ENCODE measurements at places on chromosomes 5 and 9.
A peak's percentile ranks its signal among the peaks of the same experiment; 100 is the strongest.

GRCh38 chr5:150176745-150177477, 10.3 kb downstream of the CDX1 start:
- no peak for DNase-seq

DNA sequence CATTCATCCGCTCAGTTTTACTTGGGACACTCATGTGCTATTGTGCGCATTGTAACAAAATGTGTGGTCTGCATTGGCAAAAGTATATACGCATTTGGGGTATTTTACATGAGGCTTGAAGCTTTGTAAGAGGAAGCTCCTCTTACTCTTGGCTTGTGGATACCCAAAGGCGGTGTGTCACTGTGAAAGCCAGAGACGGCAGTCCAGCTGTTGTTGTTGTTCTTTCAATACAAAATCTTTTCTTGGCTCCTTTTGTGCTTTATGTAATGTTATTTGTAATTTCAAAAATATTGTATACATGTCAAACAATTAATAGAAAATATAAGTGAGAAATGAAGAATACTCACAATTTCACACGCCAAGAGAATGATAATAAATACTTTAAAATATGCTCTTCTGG, 128.3 kb upstream of the MOCS2 start:
- no peak for DNase-seq

DNA sequence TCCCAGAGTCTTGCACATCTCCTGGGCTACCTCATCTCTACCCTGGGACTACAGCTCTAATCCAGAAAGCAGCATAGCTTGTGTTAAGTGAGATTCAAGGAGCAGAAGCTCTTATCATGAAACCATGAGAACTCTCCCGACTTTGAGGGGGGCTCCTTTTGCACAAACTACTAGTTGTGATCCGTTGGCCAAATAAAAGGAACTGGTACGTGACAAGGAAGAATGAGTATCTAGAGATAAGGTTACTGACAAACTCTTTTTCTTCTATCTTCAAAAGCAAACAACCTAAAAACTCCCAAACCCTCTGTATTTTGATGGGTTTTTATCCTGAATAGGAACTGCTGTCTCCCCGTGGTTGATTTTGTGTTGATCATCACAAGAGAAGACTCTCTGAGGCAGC, 168.5 kb downstream of the SLC24A2 start:
- DNase-seq = no peak

DNA sequence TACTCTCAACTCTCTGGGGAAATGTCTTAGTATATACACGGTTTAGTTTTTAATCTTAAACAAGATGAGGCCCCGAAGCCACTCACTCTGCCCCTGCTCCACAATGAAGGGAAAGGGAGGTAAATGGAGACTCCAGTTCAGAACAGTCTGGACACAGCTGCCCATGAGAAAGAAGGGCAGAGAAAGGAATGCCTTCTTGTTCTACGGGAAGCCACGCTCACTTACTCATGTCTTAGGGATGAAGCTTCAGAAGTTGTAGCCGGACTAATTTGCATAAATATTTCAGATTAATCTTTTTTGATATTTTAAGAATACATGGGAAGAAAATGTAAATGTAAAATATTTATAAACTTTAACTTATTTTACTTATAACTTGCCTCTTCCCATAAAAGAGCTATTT, 94.0 kb downstream of the COL23A1 start:
- no peak for DNase-seq

GRCh38 chr9:4145482-4145881, 154.4 kb downstream of the GLIS3 start:
- DNase-seq = no peak

DNA sequence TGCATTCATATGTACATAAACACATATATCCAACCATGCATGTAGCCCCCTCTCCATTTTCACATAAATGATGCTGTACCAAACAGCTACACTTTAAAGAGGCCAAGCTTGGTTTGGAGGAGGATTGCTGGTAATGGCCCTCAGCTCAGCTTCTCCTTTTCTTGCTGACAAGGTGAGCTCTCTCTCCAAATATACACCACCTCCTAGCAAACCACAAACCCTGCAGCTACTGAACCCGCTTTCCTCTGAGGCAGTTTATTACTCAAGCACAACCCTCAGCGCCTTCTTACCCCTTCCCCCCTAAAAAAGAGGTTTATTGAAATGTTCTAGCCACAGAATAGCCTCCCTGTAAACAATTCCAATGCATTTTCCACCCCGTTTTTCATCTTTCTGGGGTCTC, 54.0 kb downstream of the ALG2 start:
- DNase-seq = no peak

- DNase-seq = no peak
These were observed 26.2 kb upstream of the SNX18 start for GRCh38 chr5:54491326-54491725.

DNA sequence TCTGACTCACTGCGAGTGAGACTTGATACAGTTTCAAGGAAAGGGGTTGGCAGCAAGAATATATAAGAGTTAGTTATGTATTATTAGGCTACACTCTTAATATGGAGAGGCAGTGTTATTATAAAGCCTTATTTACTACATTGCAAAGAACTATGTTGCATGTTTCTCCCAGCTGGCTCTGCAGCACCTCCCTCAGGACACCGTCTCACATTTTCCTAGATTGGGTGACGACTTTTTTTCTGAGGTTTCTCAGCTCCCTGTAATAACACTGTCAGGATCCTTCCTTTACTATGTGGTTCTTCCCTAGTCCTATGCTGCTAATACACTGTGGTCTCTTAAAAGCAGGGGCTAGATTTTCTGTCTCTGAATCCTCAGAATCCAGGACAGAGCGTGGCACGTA, 153.7 kb downstream of the INSYN2B start:
- DNase-seq = no peak

DNA sequence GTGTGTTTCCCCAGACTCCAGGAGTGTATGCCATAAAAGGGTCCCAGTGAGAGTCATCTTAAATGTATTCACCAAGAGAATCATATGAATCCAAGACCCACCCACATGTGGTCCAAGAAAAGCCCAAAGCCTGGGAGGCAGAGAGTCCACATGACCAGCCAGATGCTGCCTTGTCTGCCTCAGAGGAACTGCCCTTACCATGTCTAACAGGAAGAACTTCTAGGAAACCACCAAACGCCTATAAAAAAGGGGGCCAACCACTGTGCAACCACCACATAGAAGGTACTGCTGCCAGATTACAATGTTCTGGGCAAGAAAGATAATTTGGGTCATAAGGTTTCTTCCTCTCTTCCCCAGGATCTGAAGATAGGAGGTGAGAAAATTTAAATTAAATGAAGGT, 129.8 kb upstream of the SLC24A2 start:
- no peak for DNase-seq

GRCh38 chr9:128275198-128276007, at the start of gene GOLGA2:
Gene GOLGA2 (minus strand): TSS chr9:128276007. CDS start chr9:128275976, 31 bp downstream.
- no peak for DNase-seq

GRCh38 chr5:74341221-74341620, 299.3 kb downstream of the ENC1 start:
- no peak for DNase-seq

GRCh38 chr5:1754531-1755220, 45.0 kb downstream of the MRPL36 start:
- peak; percentile 33 for DNase-seq

DNA sequence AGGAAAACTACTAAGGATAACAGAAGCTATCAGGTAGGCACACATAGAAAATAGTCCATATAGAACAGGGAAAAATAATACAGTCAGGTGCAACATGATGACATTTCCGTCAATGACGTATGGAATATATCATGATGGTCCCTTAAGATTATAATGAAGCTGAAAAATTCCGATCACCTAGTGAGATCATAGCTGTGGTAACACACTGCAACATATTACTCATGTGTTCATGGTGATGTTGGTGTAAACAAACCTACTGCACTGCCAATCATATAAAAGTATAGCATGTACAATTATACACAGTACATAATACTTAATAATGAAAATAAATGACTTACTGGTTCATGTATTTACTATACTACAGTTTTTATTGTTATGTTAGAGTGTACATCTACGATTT, 60.0 kb downstream of the MEGF9 start:
- DNase-seq = no peak

- no peak for DNase-seq
These were observed 803.3 kb upstream of the CTNND2 start for GRCh38 chr5:12707560-12707959.

- DNase-seq = no peak
These were observed 268.6 kb downstream of the ISL1 start for GRCh38 chr5:51651889-51652288.

- no peak for DNase-seq
These were observed 19.9 kb upstream of the SLC6A3 start for GRCh38 chr5:1465117-1465516.

GRCh38 chr9:32671333-32671732, 35.9 kb upstream of the TAF1L start:
- no peak for DNase-seq

- no peak for DNase-seq
These were observed 63.0 kb downstream of the TSSK1B start for GRCh38 chr5:113371721-113372196.

GRCh38 chr5:168931638-168932345, 352.6 kb upstream of the PANK3 start:
- no peak for DNase-seq

DNA sequence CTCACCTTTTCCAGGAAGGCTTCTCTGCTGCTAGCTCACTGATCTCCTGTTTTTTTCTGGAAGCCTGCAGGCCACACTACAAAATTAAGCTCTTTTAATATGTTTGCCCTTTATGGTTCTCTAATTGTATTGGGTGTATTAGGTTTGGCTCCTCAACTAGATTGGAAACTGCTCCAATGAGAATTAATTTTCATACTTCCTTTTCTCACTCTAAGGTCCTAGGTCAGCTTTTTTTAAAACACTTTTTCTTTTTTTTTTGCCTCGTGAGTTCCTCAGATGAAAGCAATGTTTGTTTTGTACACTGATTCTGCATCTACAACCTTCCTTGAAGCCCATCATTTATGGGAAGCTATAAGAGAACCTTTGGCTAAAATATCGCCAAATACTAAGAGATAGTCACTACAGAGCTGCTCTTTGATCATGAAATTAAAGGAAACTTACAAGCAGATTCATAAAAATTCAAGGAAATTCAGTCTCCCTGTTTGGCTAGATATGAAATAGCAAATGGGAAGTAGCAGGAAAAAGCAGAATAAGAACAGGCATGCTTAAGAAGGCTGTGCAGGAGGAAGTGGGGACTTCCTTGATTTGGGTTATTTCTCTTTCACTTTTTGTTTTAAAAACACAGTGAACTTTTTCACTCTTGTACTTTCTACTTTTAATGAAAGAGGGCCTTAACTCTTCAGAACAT, 55.2 kb upstream of the FYB1 start:
- no peak for DNase-seq

DNA sequence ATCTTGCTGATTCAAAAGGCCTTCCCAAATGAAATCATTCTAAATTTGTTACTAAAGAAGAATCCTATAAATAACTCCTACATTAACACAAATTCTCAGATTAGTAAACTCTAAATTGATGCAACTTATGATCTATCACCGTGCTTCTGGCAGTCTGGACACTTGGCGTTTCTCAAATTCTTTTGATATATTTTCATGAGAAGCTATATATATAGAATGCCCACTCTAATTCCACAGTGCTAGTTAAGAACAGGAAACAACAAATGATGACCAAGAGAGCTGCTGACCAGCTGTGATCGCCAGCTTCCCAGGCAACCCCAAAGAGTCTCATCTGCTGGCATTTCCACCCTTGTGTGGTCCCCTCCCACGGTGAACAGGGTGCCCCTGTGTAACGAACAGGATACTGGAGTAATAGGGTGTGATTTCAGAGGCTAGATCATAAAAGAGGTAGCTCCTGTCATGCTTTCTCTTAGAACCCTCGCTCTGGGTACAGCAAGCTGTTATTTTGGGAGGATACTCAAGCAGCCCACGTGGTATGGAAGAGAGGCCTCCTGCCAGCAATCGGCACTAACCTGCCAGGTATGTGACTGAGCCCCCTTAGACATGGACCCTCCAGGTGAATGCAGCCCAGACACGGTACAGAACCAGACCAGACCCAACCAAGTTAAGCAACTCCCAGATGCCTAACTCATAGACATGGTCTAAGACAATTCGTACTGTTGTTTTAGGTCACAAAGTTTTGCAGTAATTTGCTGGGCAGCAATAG, 64.7 kb downstream of the CDC14B start:
- no peak for DNase-seq

- DNase-seq = no peak
These were observed 138.1 kb upstream of the TLE4 start for GRCh38 chr9:79433703-79434102.

GRCh38 chr5:73338256-73339050, 110.1 kb downstream of the FOXD1 start:
- DNase-seq = no peak

DNA sequence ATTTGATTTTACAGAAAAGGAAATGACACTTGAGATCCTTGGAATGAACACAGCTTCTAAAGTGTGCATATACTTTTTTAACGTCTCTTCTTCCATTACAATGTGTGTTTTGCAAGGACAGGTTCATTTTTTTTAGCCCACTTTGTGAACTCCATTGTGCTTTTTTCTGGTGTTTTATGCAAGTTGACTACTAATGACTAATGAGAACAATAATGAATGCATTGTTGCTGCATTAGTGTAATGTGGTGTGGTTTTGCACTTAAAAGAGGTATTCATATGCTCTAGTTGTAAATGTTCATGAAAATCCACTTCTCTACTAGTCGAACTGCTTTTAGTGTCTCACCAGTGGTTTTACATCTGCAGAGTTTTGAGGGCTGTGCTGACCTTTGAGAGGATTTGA, 93.6 kb downstream of the UHRF2 start:
- DNase-seq = no peak

- peak; percentile 92 for DNase-seq
These were observed at the start of gene OTULINL for GRCh38 chr5:14581106-14581890. Gene OTULINL (plus strand): TSS chr5:14581792. CDS start chr5:14581895, 103 bp downstream.

DNA sequence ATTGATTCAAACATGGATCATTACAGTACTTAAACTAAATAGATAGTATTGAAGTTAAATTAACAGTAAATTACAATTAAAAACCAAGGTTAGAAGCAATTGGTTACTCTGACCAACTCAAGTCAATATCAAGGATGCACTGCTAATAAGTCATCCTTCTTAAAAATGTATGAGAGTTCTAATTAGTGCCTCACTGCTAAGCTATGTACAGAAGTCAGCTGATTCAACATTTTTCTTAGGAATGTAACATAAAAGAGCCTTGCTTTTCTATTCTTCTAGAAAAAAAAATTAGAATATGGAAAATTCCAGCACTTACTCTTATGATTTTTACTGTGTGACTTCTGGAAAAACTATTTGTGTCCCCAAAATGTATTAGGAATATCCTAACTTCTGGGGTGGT, 75.7 kb upstream of the FBN2 start:
- DNase-seq = no peak

GRCh38 chr9:600006-600405, 241.5 kb upstream of the DMRT1 start:
- DNase-seq = no peak

GRCh38 chr5:16736158-16736995, 119.6 kb upstream of the RETREG1 start:
- no peak for DNase-seq

- no peak for DNase-seq
These were observed 137.5 kb downstream of the GNA14 start for GRCh38 chr9:77510666-77511065.

- no peak for DNase-seq
These were observed 50.9 kb downstream of the GOLPH3 start for GRCh38 chr5:32123058-32123805.

- DNase-seq = no peak
These were observed 183.6 kb downstream of the CFAP90 start for GRCh38 chr5:7667216-7667767.

- no peak for DNase-seq
These were observed 18.5 kb downstream of the OLFM1 start for GRCh38 chr9:135105938-135106491.

Data from activated CD8-positive, alpha-beta memory T cell treated with anti-CD3 and anti-CD28 coated beads, Interleukin-2, amount 50 U/mL, for 48 hours (primary cell).